Activated T-cell treated with anti-CD3 and anti-CD28 coated beads, Interleukin-2, amount 50 U/mL, for 1 hour (primary cell): ENCODE measurements at places on chromosomes 1 and 21.
A peak's percentile ranks its signal among the peaks of the same experiment; 100 is the strongest.

DNA sequence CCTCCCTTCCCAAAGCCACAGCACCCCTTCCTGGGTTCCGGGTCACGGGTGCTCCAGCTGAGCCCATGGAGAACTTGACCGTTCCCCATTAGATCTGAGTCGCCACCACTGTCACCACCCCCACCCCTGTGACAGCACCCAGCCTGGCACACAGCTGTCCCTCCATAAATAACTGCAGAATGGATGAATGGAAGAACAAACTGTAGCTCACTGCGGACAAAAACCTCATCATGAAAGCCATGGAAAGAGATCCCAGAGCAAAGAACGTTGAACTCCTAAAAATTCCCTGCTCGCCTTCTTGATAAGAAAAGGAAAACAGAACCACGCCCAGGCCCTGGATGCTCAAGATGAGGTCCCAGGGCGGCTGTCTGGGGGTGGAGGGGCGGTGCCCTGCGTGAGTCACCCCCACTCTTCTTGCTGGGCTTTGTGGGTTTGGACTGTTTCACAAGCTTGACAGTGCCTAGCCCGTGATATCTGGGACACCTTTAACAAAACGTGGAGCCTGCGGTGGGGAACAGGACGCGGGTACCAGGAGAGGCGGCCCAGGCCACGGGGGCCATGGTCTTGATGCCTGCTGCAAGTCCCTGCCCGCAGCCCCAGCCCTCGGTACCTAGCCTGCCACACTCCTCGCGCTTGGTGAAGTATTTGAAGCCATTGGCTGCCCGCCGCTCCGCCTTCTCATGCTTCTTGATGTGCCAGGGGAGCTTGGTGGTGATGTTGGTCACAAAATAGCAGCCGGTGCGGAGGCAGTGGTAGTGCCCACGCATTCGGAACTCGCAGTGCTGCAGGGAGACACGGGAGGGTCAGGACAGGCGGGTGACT, 151.9 kb downstream of the CASZ1 start:
- no peak for DNase-seq

DNA sequence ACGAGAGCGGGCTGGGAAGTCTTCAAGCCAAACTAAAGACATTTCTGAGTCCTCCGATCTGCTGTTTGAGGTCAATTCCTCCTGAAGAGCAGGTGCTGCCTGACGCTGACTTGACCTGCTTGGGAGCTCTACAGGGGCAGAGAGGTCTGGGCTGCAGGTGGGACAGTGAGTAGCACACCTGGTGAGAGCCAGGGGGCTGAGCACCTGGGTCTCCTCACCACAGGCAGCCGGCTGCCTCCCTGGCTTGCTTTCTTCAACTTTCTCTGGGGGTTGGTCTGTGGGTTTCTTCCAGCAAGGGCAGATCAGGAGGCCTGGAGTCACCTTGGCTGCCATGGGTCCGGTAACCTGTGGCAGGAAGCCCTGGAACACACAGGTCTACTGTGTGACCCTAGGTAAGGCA, 107.4 kb upstream of the EDN2 start:
- no peak for DNase-seq

DNA sequence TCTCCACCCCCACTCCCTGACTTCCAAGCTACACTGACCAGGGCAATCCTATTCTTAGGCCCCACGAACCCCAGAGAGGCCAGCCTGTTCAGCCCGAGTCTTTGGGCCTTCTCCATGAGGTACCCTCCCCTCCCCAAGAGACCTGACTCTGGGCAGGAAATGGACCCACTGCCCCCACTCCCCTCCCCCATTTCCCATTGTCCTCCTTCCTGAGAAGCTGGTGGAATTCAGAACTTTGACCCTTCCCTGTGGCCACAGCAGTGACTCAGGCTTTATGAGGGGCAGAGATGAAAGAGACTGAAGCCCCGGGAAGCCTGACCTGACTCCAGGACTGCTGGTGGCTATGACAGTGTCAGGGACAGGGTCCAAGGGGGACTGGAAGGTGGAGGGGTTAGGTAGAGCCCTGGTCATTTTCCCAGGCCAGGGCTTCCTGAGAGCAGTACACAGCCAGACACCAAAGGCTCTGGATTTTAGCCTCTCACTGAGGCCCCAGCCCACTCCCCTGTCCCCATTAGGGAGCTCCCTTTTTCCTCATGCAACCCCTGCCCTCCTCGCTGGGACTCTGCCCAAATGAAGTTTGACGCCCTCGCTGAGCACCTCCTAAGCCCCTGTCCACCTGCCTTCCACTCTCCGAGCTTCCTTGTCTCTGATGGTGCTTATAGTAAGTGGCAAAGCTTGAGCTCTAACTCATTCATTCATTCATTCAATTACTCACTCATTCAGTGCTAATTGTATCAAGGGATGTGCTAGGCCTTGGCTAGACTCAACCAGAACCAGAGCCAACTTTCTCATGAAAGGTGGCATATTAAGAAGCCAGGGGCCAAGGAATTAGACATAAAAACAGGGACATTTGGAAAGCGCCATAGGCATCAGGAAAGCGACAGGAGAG, 3.0 kb downstream of the CRYBG2 start:
- DNase-seq, result no peak

- DNase-seq, result no peak
These were observed 121.5 kb downstream of the SIM2 start for GRCh38 chr21:36820176-36821031.

DNA sequence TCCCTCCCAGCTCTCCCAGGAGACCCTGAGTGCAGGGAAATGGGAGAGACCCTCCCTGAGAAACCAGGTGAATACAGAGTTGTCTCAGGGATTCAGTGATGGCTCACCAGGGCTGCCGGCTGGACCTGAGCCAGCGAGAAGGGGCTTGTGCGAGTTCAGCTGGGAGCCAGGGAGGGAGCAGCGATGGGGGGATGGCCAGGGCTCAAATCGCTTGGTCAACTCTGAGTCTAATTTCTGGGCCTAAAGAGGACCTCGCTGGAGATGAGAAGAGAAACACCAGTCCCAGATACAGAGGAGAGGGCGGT, 6.5 kb downstream of the FCGR2A start:
- DNase-seq, result no peak

- DNase-seq, result no peak
These were observed 4.3 kb upstream of the FGGY start for GRCh38 chr1:59292562-59292961.

DNA sequence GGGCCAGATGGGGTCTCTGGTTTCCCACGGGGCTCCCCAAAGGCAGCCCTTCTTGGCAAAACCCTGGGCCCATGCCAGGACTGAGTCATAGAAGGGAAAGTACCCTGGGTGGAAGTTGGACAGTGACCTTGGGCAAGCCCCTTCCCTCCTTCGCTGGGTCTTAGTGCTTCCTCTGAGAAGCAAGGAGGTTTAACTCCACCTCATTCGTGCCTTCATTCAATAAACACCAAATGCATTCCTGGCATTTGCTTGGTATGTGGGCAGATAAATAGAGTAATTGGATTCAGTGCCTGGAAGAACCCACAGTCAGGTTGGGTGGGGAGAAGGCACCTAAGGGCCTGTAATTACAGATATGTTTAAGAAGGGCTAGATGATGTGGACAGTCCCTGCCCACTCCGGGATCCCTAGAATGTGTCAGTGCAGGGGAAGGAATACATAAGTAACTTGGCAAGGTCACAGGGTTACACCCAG, 36.3 kb upstream of the CITED4 start:
- DNase-seq, result no peak

GRCh38 chr1:246687002-246687401, 37.2 kb upstream of the SCCPDH start:
- DNase-seq, result no peak

GRCh38 chr21:40436261-40436660, 410.7 kb downstream of the DSCAM start:
- no peak for DNase-seq

DNA sequence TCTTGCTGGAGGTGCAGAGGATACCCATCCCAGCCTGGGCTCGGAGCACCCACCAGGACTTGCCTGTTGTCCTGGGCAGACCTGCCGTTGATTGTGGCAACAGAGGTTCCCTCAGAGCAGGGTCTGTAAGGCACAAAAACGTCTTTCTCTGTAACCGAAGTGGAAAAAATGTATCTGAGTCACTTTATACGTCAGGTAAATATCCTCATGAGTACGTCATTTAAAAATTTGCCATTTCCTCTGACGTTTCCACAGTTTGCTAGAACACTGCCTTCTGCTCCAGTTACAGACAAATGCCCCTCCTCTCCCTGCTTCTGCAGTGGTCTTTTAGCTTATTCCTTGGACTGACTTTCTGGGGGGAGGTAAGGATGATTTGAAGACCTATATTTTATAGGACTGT, 326.8 kb downstream of the HHAT start:
- no peak for DNase-seq

- no peak for DNase-seq
These were observed 35.9 kb upstream of the RASAL2 start for GRCh38 chr1:178057912-178058534.

DNA sequence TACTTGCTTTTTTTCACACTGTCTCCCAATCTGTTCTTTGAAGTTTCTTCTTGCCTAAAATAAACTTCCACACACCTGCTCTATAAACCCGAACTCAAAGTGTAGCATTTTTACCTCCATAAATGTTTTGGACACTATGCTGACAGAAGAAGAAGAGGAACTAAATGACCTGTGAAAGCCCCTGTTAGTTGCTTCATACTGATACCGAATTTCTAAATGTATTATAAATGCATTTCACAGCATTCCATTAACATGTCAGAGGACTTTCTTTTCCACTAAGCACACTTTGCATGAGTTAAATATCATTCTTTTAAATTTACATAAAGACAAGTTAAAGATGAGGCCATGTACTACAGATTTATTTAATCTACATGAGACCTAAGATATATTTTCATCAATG, 281.0 kb downstream of the SMYD3 start:
- no peak for DNase-seq

- no peak for DNase-seq
These were observed 206.2 kb upstream of the RRP15 start for GRCh38 chr1:218078916-218079315.

DNA sequence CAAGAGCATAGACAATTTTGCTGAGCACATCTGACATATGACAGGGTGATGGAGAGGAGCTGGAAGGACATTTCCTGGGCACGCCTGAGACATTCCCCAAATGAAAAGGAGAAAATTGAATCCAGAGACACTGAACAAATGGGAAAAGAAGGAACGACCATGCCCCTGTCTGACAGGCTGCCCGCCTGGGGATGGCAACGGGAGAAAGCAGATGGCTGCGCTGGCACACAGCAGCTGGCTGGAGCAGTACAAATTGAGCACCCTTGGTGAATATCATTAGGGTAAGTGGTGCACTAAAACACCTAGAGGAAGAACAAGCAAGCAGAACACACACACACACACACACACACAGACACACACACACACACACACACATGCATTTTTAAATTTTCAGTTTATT, 174.3 kb upstream of the DUSP10 start:
- DNase-seq, result no peak

- DNase-seq, result no peak
These were observed 58.4 kb upstream of the IFI44L start for GRCh38 chr1:78561856-78562255.

DNA sequence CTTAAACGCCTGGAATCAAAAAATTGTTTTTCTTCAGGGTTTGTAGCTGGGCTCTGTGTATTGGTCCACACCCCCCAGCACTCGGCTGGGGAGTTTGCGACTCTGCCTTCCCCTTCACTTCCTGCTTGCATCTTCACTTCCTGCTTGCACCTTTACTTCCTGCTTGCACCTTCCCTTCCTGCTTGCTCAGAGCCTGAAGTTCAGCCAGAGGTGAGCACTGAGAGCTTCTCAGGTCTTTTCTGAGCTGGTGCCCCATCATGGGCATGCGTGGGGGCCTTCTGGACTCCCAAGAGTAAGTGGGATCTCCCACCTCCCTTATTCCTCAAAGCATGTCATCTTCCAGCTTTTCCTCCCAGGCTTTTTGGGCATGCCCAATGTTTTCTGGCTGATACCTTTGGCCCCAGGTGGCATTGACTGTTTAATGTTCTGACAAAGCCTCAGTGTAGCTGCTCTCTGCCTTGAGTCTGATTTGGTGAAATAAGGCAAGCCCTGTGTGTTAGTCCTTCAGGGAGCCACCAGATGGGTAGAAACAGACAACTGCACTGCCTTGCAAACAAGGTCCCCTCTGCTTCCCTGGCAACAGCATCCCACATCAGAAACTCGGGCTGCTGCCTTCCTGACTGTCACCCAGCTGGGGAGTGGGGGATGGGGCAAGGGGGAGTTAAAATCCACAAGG, 3.5 kb downstream of the KRTAP10-2 start:
- peak; percentile 25 for DNase-seq

- no peak for DNase-seq
These were observed 805 bp downstream of the ATG4C start for GRCh38 chr1:62784509-62785365.

DNA sequence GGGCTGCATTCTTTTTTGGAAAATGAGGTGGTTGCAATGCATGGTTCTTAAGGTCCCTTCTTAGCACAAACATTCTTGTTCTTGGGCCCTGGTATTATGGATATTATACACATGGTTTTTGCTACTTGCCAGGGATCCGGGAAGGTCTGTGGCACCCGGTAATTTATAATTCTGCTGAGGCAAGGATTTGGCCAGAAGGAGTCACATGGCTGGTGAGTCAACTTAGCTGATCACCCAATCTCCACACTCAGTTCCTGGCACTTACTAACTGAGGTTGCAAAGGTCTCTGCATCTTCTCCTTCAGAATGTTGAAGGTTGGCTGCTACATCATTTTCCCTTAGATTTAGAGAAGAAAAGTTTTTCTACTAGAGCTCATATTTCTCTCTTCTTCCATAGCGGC, 112.5 kb downstream of the ROR1 start:
- DNase-seq, result no peak

DNA sequence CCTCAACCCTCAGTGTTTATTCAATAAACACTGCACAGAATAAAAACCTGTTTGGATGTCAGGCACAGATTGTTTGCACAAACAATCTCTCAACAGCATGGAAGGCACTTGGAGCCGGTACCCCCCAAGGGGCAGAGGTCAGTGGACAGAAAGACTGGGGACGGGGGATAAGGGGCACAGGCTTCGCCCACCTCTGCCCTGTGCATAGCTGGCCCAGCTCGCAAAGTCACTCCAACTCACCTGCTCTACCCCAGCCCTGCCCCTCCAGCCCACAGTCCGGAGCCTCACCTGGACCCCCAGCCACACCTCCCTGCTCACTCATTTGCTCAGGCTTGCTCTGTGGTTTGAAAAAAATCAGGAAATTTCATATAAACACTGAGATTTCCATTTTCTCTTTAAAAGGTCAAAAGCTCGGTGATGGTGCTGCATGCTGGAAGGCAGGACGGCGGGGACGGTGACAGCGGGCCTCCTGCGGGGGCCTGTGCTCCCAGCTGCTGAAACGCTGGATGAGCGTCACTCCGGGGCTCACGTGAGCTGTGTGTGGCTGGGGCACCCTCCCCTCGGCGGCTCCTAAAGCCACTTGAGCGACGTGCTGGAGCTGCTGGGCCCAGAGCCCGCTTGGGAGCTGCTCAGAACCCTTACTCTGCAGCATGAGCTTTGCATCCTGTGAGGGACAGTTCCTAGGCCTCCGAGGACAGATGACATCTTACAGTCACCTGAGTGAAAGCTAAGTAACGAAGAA, 54.5 kb downstream of the PRDM15 start:
- no peak for DNase-seq

- no peak for DNase-seq
These were observed 105.5 kb upstream of the TARDBP start for GRCh38 chr1:10906866-10907519.

DNA sequence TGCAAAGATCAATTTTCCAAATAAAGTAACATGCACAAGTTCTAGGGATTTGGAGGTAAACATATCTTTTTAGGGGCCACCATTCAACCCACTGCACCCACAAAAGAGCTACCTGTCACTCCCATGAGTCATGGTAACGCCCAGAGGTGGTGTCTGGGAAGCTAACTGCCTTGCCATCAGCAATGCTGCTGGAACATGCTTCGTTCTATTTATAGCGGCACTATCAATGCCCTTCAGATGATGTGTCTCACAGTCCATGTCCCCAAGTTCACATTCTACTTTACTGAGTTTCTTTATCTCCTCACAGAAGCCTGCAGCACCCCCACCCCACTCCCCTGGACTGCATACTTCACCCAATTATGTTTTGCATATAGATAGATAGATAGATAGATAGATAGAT, 95.4 kb downstream of the LPAR3 start:
- no peak for DNase-seq
